Activated naive CD8-positive, alpha-beta T cell treated with anti-CD3 and anti-CD28 coated beads, Interleukin-2, amount 50 U/mL, for 24 hours (primary cell): ENCODE measurements at places on chromosomes 5 and 9.
A peak's percentile ranks its signal among the peaks of the same experiment; 100 is the strongest.

- no peak for DNase-seq
Measured at GRCh38 chr5:172402531-172403188, 51.7 kb downstream of the SH3PXD2B start.

DNA sequence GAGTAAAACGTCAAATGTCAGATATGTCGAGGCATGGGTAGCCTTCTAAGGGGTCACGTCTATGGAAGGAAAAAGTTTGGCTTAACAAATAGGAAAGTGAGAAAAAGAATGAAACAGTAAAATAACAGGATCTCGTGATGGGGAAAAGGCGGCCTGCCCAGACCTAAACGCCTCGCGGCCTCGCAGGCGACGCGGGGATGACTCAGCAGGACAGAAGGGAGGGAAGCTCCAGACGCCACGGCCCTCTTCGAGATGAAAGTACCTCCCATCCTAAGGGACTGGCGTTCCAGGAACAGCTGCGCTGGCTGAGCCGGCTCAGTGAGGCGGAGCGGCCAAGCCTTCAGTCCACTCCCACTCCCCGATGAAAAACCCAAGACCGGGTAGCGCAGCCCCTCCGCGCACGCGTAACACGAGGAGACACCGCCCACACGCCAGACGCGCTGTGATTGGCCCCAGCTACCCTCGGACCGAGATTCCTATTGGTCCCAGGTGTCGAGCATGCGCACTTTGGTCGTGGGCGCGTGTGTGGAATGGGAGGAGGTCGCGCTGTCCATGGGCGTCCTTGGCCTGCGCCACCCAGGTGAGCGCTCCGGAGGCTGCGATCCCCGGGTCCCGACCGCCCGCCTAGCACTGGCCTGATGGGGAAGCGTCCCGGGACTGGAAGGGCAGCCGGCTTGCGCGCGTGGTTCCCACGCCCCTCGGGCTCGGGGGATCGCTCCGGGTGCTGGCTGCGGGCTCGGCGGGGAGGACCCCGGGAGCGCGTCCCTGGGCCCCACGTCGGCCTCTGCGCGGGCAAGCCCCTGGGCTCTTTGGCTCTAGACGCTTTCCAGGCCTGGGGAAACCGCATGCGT, 588.5 kb downstream of the MTRR start:
- DNase-seq = peak; percentile 82

DNA sequence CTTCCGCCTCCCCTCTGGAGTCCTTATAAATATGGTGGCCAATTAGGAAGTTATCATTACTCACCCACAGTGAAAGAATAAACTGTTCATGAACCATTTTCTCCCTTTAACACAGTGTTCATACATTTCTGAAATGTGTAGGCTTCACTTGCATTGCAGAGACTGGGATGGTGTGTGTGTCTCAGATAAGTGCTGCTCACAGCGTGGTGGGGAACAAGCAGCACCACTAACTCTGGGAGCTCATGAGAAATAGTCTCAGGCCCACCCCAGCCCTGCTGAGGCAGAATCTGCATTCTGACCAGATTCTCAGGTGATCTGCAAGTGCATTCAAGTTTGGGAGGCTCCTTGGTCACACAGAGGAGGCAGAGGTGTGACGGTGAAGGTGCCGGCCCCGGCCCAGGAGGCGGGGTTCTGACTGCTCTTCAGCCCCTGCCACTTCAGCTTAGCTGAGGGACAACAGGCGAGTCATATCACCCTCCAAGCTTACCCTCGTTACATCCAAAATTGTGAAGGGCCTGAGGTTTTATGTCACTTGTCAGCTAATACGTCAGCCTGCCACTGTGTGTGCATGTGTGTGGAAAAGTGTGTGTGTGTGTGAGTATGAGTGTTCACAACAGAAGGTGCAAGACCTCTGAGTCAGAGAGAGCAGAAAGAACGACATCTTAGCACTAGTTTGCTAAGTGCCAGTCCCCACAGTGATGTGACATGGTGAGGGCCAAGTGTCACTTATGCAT, 34.7 kb downstream of the DAP start:
- DNase-seq = no peak

GRCh38 chr5:133259199-133259997, 207.6 kb downstream of the HSPA4 start:
- DNase-seq = no peak

DNA sequence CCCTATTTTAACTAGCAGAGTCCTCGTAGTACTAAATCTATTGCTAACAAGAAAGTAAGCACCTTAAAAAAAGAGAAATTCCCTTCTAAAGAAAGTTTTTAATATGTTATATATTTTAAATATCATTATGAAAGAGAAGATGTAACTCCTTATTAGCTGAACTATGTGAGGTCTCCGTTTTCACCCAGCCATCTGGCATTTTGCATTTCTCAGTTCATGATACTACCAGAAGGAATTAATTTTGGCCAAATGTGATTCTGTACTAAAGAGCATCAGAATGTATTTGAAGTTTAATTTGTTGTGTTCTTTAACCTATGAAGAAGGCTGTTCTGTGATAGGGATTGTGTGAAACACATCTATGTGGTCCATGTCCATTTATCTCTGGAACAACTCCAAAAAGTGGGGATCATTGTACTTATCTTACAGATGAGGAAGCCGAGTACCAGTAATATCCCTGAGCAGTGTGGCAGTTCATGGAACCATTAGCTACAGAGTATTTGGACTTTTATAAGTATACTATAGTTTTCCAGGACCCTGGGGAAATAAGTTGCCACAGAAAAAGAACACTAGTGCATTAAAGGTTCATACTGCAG, 29.8 kb downstream of the TNFAIP8 start:
- no peak for DNase-seq

- DNase-seq = no peak
Measured at GRCh38 chr5:125659316-125660023, 763.7 kb upstream of the GRAMD2B start.

DNA sequence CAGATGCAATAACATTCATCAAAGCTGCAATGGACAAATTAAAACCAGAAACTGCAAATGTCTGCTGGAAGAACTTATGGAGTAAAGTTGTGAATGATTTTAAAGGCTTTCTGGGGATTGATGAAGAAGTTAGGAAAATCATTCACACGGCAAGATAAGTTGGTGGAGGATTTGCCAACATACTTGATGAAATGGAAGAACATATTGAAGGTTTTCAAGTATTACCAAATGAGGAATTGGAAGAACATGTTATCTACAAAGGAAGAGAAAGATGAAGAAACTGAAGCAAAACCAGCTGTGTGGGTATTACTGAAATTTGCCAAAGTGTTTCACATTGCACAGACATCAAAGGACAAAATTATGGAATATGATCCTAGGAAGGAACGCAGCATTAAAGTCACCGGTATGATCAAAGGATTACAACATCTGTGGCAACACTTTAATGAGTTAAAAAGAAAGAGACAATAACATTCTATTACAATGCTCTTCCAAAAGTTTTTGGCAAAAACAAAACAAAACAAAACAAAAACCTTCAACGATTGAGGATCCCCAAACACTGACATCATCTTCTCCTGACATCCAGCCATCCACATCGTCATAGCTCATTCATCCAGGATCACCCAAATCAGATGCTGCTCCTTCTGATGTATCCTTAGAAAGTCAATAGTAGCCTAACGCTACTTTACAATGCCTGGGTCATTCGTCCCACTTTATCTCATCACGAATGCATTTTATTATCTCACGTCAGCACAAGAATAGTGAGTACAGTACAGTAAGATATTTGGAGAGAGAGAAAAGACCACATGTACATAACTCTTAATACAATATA, 61.3 kb upstream of the SMC5 start:
- no peak for DNase-seq

GRCh38 chr5:142544071-142544753, 141.7 kb downstream of the FGF1 start:
- DNase-seq = no peak

GRCh38 chr5:172048170-172048422, 41.7 kb upstream of the FBXW11 start:
- no peak for DNase-seq

GRCh38 chr9:90915693-90916092, 114.1 kb downstream of the SYK start:
- DNase-seq = peak; percentile 60

DNA sequence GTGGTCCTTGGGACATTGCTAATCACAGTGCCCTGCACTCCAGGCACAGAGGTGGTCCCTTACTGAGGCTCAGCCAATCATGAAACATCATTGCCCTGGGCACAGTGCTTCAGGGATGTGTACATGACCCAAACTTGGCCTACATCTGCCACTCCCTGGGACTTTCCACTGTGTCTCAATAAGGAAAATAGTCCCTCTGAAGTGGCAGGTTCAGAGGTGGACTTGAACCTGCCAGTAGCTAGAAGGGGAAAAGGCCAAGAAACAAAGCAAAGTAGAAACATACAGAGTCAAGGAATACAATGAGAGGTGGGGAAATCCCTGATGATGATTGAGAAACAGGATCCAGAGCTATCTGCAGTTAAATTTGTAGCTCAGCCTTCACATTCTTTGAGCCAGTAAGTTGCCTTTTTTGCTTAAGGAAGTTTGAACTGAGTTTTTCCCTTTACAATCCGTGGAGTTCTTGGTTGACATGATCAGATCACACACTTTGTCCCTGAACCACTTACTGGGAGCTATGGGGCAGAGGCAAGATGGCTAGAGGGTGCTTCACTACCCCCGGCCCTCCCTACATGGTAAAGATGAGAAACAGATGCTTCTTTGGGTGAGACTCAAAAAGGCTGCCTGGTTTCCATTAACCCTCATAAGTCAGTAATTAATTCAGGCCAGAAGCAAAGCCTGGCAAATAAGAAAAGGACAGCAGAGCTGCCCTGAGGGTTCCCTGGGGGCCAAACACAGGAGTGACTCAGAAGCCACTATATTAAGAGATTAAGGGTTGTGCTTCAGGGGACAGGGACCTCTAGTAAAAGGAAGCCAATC, 57.6 kb downstream of the SH3TC2 start:
- DNase-seq = no peak

DNA sequence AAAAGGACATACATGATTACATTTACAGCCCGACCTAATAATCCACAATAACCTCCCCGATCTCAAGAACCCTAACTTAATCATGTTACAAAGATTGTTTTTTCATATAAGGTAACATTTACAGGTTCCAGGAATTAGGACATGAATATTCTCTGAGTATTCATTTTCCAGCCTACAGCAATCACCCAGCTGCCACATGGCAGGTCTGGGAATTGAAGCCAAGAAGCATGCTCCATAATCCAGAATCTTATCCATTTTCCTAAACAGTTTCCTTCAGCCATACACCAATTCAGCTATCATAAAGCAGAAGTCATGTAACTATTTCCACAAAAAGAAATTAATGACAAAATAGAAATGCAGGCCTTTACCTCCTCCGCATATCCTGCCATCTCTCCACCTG, 163.4 kb downstream of the CAAP1 start:
- DNase-seq = no peak

GRCh38 chr9:101993771-101994170, 255.3 kb upstream of the GRIN3A start:
- no peak for DNase-seq

- DNase-seq = no peak
Measured at GRCh38 chr9:132698989-132699388, 28.7 kb downstream of the GTF3C4 start.

DNA sequence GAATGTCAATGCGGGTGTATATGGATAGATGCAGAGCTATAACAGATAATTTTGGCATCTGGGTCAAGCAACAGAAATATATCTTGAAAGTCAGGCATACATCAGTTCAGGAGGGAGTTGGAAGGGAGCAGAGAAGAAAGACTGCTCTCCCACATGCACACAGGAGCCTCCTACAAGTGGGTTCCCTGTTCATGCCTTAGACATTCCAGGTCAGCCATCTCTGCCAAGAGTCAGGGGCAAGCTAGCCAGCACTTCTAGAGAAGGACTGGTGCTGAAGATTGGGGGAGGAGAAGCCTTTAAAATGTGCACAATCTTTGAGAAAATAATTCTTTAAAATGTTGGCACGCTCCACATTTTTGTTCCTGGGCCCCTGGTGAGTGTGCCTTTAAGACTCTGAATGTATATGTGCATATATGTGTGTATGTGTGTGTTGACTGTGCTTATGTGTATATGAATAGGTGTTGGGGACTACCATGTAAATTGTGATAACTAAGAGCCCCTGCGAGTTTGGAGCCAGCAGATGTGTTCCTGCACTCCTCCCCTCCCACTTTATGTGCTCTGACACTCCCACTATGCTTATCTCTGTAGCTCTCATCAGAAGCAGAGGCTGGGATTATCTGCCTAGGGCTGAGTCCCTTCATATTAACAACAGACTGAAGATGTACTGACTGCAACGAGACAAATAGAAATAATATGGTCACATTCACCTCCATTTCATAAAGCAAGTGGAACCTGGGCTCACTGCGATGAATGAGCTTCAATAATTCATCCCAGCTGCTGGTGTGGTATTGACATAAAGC, 21.5 kb upstream of the DELE1 start:
- DNase-seq = no peak

- DNase-seq = no peak
Measured at GRCh38 chr9:96139592-96140295, 162.2 kb downstream of the HSD17B3 start.

DNA sequence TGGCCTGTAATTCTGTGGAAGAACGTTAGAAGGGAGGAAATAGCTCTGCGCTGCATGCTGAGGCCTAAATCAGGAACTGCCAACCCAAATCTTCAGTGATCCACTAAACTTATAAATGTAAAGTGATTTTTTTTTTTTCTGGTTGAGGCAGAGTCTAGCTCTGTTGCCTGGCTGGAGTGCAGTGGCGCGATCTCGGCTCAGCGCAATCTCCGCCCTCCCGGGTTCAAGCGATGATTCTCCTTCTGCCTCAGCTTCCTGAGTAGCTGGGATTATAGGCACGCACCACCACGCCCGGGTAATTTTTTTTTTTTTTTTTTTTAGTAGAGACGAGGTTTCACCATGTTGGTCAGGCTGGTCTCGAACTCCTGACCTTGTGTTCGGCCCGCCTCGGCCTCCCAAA, 717.4 kb upstream of the FAM174A start:
- no peak for DNase-seq

- no peak for DNase-seq
Measured at GRCh38 chr9:25816439-25816838, 138.2 kb upstream of the TUSC1 start.

GRCh38 chr5:69001627-69002026, 92.2 kb upstream of the SLC30A5 start:
- no peak for DNase-seq

- no peak for DNase-seq
Measured at GRCh38 chr9:25703701-25704357, 25.6 kb upstream of the TUSC1 start.

DNA sequence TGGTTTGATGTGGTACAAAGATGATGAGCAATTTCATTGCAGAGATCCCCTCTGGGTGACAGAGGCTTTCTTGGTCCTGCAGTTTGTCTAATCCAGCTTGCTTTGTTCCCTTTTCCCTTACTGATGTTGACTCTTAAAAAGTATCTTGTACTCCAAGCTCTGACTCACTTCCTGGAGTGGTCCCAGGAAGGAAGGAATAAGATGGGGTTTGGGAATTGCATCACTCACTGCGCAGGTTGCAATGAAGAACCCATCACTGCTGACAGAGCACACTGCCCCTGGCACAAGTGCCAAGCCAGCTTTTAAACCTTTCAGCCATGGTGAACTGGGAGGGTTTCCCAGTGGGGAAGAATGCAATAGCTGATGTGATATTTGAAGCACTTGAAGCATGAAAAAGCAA, 662.2 kb upstream of the CTNND2 start:
- no peak for DNase-seq
